Activated T-cell treated with anti-CD3 and anti-CD28 coated beads for 1 hour (primary cell): ENCODE measurements at places on chromosomes 11 and 22.

- DNase-seq: no peak
Observed at GRCh38 chr11:62497132-62497801, 49.3 kb downstream of the AHNAK start.

DNA sequence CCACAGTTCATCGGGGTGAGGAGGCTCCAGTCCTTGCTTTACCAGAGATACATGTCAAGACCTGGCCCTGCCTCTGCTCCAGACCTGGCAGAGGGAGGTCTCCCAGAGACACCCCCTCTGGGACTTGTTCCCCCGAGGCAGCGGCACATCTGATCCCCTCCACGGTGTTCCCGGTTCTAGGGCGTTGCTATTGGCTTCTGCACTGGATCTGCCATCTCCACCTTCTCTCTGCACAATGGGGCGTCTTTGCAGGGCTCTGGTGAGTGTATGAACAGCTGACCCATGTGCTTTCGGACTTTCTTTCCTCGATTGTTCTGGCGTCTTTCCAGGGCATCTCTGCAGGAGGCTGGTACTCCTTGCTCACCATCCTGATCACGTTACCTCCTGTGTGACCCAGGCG lies 930.4 kb downstream of the TBC1D22A start:
- DNase-seq: no peak

GRCh38 chr11:132048040-132048439 lies 677.6 kb downstream of the NTM start:
- no peak for DNase-seq

DNA sequence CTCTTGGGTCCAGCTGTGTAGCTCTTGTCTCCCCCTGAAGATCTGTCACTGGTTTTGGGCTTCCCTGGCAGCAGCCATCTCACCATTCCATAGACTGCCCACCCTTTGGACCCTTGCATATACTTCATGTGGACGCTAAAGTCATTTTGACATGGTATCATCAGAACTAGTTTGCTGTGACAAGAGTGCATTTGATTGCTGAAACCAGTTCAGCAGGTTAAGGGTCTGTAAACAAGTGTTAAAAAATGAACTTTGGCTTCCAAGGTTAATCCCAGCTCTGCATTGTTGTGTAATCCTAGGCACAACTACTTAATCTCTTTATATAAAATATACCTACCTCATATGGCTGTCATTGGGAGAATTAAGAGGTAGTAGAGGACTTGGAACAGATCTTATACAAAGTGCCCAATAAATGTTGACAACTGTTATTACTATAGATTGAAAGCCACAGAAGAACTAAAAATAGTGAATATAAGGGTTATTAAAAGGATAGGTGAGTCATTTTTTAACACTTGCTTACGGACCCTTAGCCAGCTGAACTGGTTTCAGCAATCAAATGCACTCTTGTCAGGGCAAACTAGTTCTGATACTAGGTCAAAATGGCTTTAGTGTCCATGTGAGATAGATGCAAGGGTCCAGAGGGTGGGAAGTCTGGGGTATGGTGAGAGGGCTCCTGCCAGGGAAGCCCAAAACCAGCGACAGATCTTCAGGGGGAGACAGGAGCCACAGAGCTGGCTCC lies 29.4 kb downstream of the CCDC90B start:
- no peak for DNase-seq

DNA sequence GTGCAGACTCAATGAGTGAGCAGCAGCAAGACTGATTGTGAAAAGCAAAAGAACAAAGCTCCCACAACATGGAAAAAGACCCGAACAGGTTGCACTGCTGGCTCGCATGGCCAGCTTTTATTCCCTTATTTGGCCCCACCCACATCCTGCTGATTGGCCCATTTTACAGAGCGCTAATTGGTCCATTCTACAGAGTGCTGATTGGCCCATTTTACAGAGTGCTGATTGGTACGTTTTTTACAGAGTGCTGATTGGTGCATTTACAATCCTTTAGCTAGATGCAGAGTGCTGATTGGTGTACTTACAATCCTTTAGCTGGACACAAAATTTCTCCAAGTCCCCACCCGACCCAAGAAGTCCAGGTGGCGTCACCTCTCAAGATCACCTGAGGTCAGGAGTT lies 15.3 kb upstream of the SLC25A1 start:
- DNase-seq: no peak

DNA sequence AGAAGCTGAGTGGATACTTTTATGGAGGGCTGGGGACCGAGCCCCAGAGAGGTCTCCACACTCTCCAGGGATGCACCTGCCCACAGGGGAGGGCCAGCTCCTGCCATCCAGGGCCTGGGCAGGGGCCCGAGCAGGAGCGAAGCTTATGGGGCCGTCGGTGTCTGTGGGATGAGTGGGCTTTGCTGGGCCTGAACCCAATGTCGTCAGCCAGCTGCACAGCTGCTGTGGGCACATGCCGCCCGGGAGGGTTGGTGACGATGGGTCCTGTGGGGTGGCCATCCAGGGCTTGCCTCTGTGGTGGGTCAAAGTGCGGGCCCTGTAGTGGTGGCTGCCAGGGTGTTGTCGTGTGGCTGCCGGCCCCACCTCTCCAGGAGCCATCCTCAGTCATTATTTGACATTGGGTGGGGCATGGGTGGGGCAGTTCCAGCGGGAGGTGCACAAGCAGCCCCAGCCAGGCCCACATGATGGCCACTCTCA lies 447.1 kb downstream of the TBC1D22A start:
- DNase-seq: no peak

DNA sequence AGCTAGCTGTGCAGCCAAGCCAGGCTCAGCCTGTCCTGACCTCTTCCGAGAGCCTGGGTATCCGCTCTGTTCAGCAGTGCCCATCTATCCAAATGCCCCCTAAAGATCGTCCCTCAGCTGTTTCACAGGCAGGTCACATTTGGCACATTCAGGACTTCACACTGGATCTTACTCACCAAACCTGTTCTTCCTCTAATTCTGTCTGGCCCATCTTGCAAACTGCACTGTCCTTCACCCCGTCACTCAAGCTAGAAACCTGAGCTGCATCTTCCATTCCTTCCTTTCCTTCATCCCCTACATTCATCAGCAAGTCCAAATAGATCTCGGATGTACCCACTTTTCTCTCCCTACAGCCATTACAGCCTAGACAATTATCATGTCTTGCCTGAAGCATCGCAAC lies 60.7 kb upstream of the CSNK2A3 start:
- DNase-seq: no peak

- DNase-seq: no peak
Observed at GRCh38 chr11:69157822-69158231, 2.1 kb downstream of the SMIM38 start.

- no peak for DNase-seq
Observed at GRCh38 chr11:126214441-126214840, 2.9 kb downstream of the FAM118B start.

GRCh38 chr11:128453444-128454336 lies 133.7 kb downstream of the ETS1 start:
- DNase-seq: no peak
